Stimulated activated CD8-positive, alpha-beta memory T cell treated with anti-CD3 and anti-CD28 coated beads, Interleukin-4, amount 100 ng/mL, for 48 hours (primary cell): ENCODE measurements at places on chromosomes 5 and 9.

GRCh38 chr9:25602400-25603044 lies 75.7 kb downstream of the TUSC1 start:
- no peak for DNase-seq

DNA sequence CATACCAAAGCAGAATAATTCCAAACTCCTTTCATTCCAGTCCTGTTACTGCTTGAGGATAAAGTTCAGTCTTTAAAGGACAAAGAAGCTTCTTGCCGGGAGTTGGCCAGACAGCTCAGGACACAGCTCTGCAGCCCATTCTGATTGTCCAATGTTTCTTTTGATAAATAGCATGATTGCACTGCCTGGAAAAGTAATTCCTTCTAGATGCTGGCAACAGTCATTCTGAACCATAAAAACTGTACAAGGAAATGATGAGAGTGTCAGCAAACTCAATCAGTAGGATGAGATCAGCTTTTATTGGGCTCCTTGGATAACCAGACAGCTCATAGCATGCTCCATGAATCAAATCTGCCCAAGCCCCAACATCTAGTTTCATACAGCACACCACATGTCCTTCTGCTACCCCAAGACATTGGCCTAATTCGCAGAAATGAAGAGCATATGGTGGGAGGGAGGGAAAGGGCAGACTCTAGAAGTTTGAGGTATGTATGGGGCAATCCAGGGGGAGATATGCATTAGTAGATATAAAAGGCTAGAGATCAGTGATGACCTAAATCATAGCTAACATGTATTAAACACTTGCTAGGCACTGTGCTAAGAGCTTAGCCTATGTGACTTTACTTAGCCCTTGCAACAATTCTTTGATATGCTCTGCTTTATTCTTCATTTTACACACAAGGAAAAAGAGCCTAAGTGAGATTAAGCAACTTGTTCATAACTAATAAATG lies 219.9 kb upstream of the NREP start:
- no peak for DNase-seq

DNA sequence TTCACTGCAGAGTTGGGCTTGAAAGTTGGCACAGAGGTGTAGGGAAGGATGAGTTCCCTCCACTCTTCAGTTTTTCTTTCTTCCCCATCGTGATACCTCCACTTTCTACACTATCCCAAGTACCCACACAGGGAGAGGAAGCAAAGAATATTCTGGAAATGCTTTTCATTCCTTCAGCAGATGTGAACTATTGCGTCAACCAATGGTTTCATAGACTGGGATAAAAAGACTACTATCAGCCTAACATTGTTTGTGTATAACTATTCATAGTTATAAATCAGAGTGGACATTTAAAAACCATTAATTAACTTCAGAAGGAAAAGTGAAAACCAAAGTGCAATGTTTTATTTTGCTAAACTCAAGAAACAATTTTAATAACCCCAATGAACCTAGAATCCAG lies 63.6 kb upstream of the MAMDC2 start:
- DNase-seq = no peak

DNA sequence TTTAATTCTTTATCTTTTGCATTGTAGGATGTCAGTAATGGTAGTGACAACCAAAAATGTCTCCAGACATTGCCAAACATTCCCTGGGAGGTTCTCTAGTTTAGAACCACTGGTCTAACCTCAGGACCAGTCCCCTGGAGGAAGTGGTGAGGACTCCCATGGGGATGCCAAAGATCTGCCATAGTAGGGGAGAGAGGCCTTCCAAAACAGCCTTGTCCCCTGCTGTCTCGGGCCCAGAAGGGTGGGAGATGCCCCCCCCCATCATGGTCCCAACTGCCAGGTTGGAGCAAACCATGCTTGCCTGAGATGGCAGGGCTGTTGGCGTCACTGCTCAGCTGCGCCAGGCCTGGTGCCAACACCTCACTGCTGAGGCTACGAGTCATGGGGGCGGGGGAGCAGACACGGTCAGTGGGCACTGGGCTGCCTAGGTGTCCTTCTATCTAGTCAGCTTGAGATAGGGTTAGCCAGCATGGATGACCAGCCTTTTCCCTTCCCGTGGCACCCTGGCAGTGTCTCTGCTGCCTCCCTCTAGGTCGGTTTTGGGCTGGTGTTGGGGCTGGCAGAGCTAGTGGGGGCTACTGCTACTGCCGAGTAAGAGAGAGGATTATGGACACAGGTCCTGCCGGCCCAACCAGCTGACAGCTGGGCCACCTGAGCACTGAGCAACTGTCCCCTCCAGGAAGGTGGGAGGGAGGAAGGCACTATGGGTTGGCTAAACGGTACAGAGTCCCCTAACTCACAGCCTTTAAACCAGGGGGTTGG lies 8.3 kb upstream of the CXXC5 start:
- peak; percentile 23 for DNase-seq

DNA sequence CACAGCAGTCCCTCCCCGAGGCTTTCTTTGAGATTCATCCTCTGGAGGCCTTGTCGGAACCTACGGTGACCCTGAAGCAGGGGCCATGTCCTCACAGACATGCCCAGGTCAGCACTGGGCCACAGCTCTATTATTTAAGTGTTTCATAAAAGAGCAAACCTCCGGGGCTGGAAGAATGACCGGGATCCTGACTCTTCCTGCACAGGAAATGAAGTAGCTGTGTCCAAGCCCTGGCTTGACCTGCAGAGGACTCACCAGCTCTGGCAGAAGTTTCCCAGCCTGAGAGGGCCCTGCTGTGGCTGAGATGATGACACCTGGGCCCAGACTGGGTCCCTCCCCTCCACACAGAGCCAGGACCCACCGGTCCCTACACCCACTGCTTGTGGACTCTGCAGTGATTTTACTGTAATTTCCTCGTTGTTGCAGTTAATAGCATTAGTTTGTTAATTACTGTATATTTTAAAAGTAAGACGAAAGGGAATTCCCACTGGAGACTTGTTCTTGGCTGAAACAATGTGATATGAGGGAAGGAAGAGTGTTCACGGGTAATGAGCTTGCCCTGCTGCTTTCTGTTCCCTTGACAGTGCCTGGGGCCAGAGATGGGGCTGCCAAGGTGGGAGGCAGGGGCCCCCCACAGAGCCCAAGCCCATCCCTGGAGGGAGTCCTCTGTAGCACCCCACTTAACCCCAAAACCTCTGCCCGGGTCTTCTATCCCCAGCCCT lies 72.2 kb downstream of the PCDH1 start:
- no peak for DNase-seq

DNA sequence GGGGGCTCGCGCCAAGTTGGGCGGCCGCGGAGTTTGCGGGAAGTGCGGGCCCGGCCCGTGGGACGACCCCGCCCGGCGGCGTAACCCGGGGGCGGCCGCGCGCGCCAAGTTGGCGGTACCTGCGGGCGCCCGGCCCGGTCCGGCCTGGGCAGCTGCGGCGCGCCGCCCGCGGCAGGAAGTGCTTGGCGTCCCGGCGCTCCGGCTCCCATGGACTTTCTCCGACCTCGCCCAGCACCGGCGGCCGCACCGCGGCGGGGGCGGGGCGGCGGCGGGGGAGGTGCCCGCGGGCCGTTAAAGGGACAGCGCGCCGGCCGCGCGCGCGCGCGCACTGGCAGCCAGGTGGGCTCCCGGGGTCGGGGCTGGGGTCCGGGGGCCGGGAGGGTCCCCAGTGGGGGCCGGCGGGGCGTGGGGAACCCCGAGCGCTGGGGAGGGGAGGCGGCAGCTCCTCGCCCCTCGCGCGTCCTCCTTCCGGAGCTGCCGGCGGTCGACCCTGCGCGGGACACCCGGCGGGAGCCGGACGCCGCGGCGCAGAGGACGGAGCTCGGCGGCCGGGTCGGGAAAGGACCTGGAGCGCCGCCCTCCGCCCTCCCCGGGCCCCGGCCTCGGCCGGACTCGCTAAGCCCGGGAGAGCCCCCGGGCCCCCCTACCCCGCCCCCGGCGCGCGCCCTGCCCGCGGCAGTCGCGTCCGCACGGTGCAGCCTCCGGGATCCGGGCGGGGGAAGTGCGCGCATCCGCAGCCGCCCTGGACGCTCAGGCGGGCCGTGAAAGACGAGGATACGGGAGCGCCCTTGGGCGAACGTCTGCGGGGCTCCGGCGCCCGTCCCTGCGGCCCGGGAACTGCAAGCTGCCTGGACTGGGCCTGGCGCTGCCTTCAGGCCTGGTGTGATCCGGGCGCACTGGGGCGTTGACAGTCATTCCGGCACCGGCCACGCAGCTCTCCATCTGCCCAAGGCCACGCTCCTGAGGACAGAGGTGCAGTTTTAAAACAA lies at the start of gene NACC2:
TSS of gene NACC2 (minus strand) at position 220 of the 989 bp plus-strand sequence. CDS start 44,768 bp downstream, outside the sequence.
- peak; percentile 53 for DNase-seq
